Activated CD4-positive, alpha-beta T cell treated with anti-CD3 and anti-CD28 coated beads, Interleukin-2, amount 50 U/mL, for 1 hour (primary cell): ENCODE measurements at places on chromosomes 12 and 14.

- DNase-seq, result no peak
Measured at GRCh38 chr12:109773384-109774011, 59.7 kb downstream of the TRPV4 start.

GRCh38 chr12:106147956-106148355, 9.2 kb upstream of the NUAK1 start:
- DNase-seq, result no peak

GRCh38 chr12:34294671-34295365, 272.5 kb downstream of the ALG10 start:
- DNase-seq, result no peak

DNA sequence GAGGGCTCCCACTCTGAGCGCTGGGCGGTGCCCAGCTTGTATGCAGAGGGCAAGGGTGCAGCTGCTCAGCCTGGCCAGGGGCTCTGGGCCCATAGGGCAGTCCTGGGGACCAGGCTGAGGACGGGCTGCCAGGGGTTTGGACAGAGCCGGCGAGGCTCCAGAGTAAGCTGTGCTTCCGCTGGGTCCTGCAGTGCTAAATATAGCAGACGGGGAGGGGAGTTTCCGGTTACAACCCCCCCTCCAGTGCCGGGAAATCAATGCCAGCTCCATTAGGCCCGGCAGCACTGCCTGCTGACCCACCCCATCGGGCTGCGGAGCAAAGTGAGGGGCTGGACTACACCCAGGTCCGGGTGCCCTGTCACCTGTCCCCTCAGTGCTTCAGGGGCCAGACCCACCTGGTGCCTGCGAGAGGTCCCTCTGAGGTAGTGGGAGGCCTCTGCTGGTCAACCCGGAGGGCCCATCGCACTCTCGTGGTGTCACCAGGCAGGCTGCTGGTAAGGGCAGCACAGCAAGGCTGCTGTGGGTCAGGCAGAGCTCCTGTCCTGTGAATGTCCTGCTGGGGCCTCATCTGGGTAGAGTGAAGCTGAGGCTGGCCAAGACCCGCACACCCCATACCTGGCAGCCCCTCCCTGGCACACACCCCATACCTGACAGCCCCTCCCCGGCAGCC, 2.6 kb upstream of the JAG2 start:
- no peak for DNase-seq

- DNase-seq, result no peak
Measured at GRCh38 chr12:18383203-18383602, 121.9 kb downstream of the PIK3C2G start.

GRCh38 chr12:95548056-95548538, 3.2 kb downstream of the USP44 start:
- peak; percentile 18 for DNase-seq

- no peak for DNase-seq
Measured at GRCh38 chr14:75926431-75927115, 55.2 kb downstream of the TGFB3 start.

- DNase-seq, result no peak
Measured at GRCh38 chr14:38174711-38175110, 33.0 kb upstream of the SSTR1 start.

DNA sequence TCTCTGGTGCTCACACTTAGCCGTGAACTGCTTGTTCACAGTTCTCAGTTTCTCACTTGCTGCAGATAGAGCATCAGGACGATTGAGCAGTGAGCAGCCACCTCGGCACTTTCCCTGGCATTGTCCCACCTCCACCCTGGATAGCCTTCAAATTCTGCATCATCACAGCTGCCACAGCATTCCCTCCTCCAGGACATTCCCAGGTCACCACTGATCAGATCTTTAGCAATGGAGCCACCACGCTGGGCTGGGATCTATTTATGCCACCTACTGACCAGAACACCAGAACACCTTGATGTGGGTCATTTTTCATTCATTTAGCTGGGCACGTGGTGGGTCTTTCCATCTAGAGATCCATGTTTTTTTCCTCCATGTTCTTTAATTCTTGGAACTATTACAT, 23.6 kb downstream of the ACADS start:
- DNase-seq, result no peak

DNA sequence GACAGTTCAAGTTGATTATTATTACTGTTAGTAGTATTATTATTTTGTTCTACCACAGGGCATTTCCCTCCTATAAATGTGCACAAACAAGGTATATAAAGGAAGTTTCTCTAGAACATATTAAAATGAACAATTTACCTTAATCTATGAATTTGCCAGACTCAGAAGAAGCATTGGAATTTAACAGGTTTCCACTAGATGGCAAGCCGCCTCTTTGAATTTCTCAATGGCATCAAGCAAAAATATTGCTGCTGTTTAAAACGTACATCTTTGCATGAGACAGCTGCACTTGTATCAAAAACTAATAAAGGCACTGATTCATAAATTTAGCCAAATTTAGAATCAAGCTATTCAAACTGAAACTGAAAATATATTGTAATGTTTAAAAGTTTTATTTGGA, 34.6 kb upstream of the MIS18BP1 start:
- DNase-seq, result no peak

GRCh38 chr12:46603776-46604456, 221.9 kb downstream of the SLC38A4 start:
- no peak for DNase-seq

- DNase-seq, result no peak
Measured at GRCh38 chr14:99147366-99147740, 124.6 kb downstream of the BCL11B start.

DNA sequence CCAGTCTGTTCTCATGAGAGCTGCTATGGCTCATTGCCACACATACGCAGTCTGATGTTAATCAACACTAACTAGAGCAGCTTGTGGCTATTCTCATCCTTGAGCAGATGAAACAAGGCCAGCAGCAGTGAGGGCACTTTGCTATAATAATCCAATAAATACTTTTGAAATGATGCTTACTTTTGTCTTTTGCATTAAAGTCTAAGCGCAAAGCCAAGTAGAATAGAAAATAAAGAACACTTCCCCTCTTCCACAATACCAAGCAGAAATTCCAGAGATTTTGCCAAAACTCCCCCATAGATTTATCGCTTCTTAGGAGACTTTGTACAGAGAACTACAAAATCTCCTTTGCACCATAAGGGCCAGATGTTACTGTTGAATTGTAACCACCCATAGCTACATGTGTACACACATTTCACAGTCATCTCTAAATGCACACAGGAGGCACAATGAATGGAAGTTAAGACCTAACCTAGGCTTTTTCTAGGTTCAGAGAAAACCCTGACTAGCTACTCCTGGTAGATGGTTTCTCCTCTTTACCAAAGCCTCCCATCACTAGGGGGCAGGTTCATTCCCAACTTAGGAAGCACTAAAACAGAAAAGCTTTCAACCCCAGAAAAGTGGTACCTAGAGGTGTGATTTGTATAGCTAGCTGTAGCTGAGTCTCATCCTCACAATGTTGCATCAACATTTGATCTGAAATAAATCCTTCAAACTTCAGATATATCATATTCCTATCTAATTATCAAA, 119.3 kb downstream of the HMGA2 start:
- DNase-seq, result no peak

DNA sequence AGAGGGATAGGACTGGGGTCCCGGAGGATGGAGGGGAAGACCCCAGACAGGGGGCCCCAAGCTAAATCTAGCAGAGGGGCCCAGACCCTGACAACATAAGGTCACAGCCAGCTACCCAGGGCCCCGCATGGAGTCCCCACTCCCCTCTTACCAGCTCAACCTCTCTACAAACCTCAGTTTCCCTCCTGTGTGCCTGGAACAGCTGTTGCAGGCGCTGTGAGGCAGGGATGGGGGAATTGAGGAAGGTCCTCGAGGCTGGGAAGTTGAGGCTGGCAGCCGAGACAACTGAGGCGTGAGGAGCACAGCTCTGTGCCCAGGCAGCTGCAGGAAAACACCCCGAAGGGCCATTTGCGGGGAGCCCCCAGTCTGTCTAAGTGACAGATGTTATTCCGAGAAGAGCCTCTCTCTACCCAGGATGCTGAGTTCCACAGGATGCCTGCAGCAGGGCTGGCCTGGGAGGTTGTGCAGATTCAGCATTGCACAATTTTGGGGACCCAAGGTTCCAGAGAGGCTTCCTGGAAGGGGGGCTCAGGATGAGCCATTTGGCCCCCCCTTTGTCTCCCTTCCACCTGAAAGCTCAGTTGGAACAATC, 42.7 kb upstream of the NCOR2 start:
- DNase-seq, result no peak

GRCh38 chr12:131499160-131499863, 211.6 kb upstream of the SFSWAP start:
- DNase-seq, result no peak

GRCh38 chr12:66063916-66064315, 66.6 kb downstream of the LLPH start:
- DNase-seq, result no peak

GRCh38 chr12:97745406-97746101, 282.9 kb downstream of the RMST start:
- DNase-seq, result no peak

- no peak for DNase-seq
Measured at GRCh38 chr12:84840356-84840755, 72.2 kb downstream of the SLC6A15 start.

GRCh38 chr14:85380881-85381280, 149.1 kb upstream of the FLRT2 start:
- no peak for DNase-seq

- DNase-seq, result no peak
Measured at GRCh38 chr14:95440951-95441350, 75.5 kb downstream of the SYNE3 start.

GRCh38 chr14:69266572-69267345, 6.8 kb downstream of the GALNT16 start:
- no peak for DNase-seq

GRCh38 chr14:61217516-61217915, 63.6 kb downstream of the TMEM30B start:
- DNase-seq, result no peak

DNA sequence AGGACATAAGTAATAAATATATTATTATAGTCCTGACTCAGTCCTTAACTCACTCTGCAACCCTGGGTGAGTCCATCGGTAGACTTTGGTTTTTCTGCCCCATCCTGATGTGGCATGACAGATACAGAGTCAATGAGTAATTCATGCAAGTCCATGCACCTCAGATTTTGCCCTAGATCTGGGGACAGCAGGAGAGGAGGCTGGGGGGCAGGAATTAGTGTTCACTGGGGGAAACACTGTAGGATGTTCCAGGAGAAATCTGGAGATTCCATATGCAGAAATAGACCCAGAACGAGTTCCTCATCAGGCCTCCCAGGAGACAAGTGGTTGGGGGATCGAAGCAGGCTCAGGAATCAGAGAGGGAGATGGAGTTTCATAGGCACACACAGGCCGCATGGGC, 150.8 kb downstream of the DICER1 start:
- DNase-seq, result no peak

- peak; percentile 21 for DNase-seq
Measured at GRCh38 chr12:40224439-40225291, at the start of gene LRRK2. TSS of gene LRRK2 (plus strand) at chr12:40224997. CDS start at chr12:40225132, 135 bp downstream.

- DNase-seq, result no peak
Measured at GRCh38 chr12:42633594-42633993, 44.0 kb upstream of the PRICKLE1 start.

GRCh38 chr12:47783024-47783755, 10.2 kb downstream of the SLC48A1 start:
- DNase-seq, result no peak

DNA sequence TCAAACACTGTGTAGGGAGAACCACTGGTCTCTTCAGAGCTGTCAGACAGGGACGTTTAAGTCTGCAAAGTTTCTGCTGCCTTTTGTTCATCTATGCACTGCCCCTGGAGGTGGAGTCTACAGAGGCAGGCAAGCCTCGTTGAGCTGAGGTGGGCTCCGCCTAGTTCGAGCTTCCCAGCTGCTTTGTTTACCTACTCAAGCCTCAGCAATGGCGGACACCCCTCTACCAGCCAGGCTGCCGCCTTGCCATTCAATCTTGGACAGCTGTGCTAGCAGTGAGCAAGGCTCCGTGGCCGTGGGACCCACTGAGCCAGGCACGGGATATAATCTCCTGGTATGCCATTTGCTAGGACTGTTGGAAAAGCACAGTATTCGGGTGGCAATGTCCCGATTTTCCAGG, 24.6 kb upstream of the YBX3 start:
- DNase-seq, result no peak

- no peak for DNase-seq
Measured at GRCh38 chr14:21436567-21437062, 19.3 kb downstream of the CHD8 start.

- DNase-seq, result no peak
Measured at GRCh38 chr12:25271486-25272098, 20.9 kb upstream of the KRAS start.

GRCh38 chr12:73225371-73225937, 953.3 kb downstream of the TRHDE start:
- DNase-seq, result no peak

- no peak for DNase-seq
Measured at GRCh38 chr12:116640281-116640680, 81.1 kb downstream of the MAP1LC3B2 start.

- DNase-seq, result no peak
Measured at GRCh38 chr12:131487388-131488124, 223.3 kb upstream of the SFSWAP start.

DNA sequence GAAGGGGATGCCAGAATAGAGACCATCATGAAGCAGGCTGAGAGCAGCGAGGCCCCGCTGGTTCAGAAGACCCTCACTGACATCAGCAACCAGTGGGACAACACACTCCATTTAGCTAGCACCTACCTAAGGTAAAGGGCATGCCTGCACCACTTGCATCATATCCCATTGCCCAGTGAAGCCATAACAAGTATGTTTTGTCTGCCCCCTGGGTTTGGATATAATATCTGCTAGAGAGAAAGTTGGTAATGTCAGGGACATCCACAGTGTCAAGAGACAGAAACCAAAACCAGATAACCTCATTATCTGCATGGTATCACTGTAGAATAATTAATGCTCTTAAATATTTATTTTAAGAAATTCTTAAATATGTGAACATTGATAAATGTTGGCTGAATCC, 173.8 kb downstream of the SYNE2 start:
- DNase-seq, result no peak

GRCh38 chr12:79517363-79517762, 173.4 kb downstream of the PAWR start:
- no peak for DNase-seq

GRCh38 chr12:79934281-79935020, 446 bp downstream of the PPP1R12A start:
- DNase-seq, result no peak

DNA sequence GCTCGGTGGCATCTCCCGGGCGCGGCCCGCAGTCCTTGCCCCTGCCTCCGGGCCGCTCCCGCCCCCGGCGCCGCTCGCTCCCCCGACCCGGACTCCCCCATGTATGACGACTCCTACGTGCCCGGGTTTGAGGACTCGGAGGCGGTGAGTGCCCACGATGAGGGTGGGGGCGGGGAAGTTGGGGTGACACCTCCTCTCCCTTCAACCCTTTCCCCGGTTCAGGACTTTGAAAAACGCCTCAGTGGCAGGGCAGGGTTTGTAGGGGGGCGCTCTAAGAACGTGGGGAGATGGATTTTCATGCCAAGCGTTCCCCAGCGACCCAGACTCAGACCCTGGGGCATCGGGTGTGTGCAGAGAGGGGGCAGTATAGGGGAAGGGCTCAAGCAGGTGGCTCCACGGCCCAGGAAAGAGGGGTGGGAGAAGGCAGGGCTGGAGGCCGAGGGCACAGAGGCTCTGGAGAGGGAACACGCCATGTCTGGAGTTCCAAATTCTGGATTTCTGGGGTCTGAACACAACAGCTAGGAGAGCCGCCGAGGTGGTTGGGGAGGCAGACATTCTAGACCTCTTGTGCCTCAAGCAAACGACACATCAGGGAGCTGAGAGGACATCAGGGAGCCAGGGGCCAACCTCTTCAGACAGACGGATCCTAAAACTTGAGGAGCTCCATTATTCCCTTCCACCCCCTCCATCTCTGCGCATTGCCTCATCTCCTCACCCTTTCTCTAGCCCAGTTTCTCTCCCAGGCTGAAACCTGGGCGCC, 715 bp downstream of the CACNB3 start:
- DNase-seq, result peak; percentile 48
